ENCODE measurements at places on chromosomes 7 and 10.

DNA sequence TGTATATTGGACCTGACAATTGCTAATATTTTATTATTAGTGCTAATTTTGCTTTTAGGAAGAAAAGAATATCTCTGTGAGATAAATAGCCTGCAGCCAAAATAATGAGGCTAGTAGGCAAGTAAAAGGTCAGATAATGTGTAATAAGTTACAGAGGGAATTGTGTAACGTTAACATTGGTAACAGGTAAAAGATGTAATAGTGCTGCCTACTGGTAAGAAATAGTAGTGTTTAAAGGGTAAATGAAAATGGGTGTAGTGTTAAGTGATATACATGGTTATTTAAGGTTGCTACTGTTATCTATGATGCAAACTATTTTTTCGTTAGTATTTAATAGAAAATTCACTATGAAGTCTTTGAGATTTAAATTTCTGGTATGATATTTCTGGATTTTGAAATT is 9.2 kb upstream of the FOXP2 start:
- DNase-seq, result peak; percentile 51

DNA sequence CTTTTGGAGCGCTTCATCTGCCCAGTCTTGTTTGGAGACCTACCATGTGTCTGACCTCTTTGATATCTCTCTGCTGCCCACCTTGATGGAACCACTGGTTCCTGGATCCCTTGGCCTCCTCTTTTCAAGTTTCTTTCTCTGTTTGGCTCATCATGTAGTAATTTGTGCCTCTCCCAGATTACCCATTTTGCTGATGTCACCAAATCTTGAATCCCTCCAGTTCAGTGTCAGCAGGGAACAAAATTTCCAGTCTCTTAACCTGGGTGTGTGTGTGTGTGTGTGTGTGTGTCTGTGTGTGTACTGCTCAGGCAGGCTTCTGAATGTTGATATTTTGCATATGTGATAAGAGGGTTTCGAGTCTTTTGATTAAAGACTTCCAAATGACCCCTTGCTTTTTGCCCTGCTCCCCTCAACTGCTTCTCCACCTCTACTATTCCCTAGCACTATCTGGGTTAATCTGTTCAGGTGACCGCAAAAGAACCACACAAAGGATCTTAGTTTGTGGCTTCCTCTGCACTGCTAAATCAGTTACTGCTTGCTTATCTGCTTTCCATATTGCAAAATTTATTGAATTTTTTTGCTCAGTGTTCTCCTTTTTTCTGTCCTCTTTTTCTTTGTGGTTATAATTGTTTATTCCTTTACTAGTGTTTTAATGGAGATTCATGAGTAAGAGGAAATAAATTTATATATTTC is 25.7 kb downstream of the MYO3A start:
- peak; percentile 13 for DNase-seq

DNA sequence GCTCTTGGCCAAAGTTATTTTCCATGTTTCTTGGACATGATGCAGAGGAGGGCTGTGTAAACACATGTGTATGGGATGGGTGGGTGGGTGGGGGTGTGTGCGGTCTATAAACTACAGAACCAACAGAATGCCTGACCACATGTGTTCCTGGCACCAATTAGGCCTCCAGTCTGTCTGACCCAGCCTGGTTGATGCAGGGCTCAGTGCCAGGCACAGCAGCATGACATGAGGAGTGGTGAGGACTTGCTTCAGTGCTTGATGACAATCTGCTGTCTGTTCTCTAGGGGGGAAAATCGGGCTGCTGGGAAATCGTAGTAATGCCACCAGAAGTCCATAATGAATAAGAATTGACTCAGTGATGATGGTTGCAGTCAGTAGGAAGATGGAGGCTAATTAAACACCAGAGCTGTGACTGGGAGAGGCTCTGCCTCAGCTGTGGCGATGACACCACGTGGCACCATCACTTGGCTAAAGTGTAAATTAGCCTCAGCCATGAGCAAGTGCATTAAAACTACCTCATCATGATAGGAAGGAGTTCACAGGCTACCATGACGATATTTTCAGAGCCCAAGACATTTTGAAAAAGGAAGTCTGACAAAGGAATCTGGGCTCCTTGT is 260.1 kb upstream of the PODXL start:
- DNase-seq, result no peak

GRCh38 chr10:112507046-112507445 is 60.0 kb downstream of the VTI1A start:
- no peak for DNase-seq

- DNase-seq, result no peak
Measured at GRCh38 chr10:30728766-30729165, 99.2 kb upstream of the LYZL2 start.

GRCh38 chr7:151692721-151693120 is 173.0 kb upstream of the RHEB start:
- DNase-seq, result no peak

DNA sequence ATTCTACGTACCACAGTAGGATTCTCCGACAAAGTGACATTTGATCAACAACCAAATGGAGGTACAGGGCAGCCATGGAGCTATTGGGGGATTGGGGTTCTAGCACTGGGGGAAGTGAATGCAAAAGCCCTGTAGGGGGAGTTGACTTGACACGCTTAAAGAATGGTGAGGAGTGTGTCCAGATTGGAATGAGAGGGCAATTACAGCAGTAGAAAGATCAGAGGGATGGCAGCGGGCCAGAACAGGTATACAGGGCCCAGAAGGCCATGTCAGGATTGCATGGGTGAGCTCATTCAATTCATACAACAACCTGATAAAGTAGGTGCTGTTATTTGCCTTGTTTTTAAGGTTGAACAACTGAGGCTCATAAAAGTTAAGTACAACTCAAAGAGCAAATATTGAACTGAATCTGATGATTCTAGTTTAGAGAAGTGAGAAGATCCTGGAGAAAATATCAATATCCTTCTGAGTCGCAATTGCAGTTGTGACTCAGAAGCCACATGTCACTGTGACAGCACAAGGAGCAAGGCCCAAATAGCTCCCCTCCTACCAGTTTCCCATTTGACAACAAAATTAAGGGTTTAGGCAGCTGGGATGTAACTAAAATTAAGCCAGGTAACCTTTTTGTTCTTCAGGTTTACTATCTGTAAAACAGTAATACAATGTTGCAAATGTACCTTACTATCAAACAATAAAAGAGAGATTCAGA is 28.0 kb upstream of the CTTNBP2 start:
- DNase-seq, result no peak

GRCh38 chr10:126126866-126127265 is 230.5 kb downstream of the FANK1 start:
- DNase-seq, result no peak

- DNase-seq, result no peak
Measured at GRCh38 chr7:1054438-1054837, 10.1 kb downstream of the GPR146 start.

- no peak for DNase-seq
Measured at GRCh38 chr10:125333769-125334168, 173.4 kb upstream of the CTBP2 start.

GRCh38 chr7:136392856-136393255 is 415.7 kb upstream of the MTPN start:
- DNase-seq, result no peak

DNA sequence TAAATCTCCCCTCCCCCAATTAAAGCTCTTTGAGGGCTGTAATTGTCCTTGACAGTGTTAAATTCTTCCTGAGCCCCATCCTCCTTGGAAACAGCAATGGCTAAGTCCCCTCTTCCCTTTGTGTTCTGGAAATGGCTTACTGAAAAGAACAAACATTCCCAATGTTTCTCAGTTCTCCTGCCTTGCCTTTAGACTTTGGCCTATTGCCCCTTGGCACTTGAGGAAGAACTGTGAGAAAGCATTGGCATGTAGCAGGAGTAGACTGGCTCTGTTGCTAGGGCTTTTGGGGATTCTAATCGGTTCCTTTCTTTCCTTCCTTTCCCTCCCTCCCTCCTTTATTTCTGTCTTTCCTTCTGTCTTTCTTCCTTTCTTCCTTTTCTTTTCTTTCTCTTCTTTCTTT is 463.3 kb upstream of the PODXL start:
- no peak for DNase-seq

DNA sequence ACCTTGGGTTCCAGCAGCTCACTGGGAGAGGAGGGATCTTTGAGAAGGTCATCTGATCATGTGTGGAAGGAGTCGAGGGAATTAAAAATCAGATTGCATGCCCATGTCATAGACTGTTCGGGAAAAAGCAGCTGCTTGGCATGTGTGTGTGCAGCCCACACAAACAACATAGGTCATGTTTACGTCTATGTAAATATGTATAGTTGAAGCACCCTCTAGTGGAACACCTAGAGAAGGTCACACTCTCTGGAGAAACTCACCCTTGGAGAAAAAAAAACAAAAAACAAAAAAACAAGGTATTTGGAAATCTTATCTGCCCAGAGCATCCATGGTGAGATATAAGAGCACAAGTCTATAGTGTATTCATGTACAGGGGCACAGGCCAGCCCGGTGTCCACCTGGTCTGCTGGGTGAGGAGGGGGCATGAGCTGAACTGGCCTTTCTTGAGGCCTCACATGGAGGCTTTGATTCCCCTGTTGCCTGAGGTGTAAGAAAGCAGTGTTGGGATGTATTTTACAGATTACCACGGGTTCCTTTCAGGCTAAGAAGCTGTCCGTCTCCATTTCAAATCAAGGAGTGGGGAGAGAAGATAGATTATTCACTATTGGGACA is 98.0 kb downstream of the NPY start:
- DNase-seq, result peak; percentile 30
